Uterine smooth muscle cell (primary cell): ENCODE measurements at places on chromosomes 1 and 21. TPM values are rescaled to one million over a fixed set of nuclear protein-coding genes. Genes with fewer than 3 reads are reported as not detected.

Gene SDHB
- 151 and 159 TPM in 2 replicates for total RNA-seq

Gene FCRL5
- not detected in 2 replicates for total RNA-seq

Gene SEMA4A
- 0.66 and 1.2 TPM in 2 replicates for total RNA-seq

Gene LRRC71
- total RNA-seq, result not detected in 2 replicates

Gene EFNA1
- 0.22 and 0.75 TPM in 2 replicates for total RNA-seq

Gene STUM
- total RNA-seq, result not detected in 2 replicates

Gene NPHS2
- not detected in 2 replicates for total RNA-seq

Gene IRF6
- total RNA-seq, result 0.44 and 0.62 TPM in 2 replicates

Gene OR6K3
- total RNA-seq, result 0.12 TPM in 1 of 2 replicates, not detected in the other

Gene GNG4
- 2.7 and 3.0 TPM in 2 replicates for total RNA-seq

Gene KDM5B
- total RNA-seq, result 70.7 and 96.7 TPM in 2 replicates

Gene MIXL1
- 0.12 TPM in 1 of 2 replicates, not detected in the other for total RNA-seq

Gene COL8A2
- 5.0 and 12.5 TPM in 2 replicates for total RNA-seq

Gene CSDE1
- total RNA-seq, result 741 and 838 TPM in 2 replicates

Gene DPT
- total RNA-seq, result not detected in 2 replicates

Gene PTAFR
- total RNA-seq, result 0.12 and 0.33 TPM in 2 replicates

Gene BARHL2
- total RNA-seq, result not detected in 2 replicates

Gene HES3
- total RNA-seq, result not detected in 2 replicates

Gene CLEC20A
- not detected in 2 replicates for total RNA-seq

Gene IGSF3
- 0.37 and 0.66 TPM in 2 replicates for total RNA-seq

Gene HFM1
- total RNA-seq, result 0.55 and 0.87 TPM in 2 replicates

Gene GBP2
- 25.2 and 31.6 TPM in 2 replicates for total RNA-seq

Gene SRGAP2
- total RNA-seq, result 51.0 and 65.4 TPM in 2 replicates

Gene CLCA2
- total RNA-seq, result 0.11 and 0.25 TPM in 2 replicates

Gene TTLL10
- 0.12 TPM in 1 of 2 replicates, not detected in the other for total RNA-seq

Gene CCDC27
- total RNA-seq, result not detected in 2 replicates

Gene C2CD4D
- not detected in 2 replicates for total RNA-seq
